ENCODE measurements at places on chromosomes 5 and 9.

GRCh38 chr5:2496126-2496525 is 255.4 kb downstream of the IRX2 start:
- DNase-seq = no peak

DNA sequence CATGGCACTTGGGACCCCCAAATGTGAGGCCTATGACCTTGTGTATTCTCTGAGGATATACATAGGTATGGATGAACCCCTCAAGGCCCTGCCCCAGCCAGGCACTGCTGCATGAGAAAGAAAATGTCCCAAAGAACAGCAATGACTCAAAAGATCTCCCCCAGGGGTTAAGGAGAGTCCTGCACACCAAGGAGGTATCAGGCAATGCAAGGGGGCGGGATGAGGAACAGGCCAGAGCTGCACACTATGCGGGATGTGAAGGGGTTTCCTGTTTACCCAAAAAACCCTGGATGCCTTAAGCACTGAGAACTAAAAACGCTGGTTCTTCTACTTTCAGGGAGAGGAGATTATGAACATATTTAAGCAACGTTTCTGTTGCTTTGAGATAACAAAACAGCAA is 3.4 kb downstream of the RAPGEF1 start:
- DNase-seq = no peak

- no peak for DNase-seq
Measured at GRCh38 chr5:150279330-150280020, 10.1 kb downstream of the CAMK2A start.

DNA sequence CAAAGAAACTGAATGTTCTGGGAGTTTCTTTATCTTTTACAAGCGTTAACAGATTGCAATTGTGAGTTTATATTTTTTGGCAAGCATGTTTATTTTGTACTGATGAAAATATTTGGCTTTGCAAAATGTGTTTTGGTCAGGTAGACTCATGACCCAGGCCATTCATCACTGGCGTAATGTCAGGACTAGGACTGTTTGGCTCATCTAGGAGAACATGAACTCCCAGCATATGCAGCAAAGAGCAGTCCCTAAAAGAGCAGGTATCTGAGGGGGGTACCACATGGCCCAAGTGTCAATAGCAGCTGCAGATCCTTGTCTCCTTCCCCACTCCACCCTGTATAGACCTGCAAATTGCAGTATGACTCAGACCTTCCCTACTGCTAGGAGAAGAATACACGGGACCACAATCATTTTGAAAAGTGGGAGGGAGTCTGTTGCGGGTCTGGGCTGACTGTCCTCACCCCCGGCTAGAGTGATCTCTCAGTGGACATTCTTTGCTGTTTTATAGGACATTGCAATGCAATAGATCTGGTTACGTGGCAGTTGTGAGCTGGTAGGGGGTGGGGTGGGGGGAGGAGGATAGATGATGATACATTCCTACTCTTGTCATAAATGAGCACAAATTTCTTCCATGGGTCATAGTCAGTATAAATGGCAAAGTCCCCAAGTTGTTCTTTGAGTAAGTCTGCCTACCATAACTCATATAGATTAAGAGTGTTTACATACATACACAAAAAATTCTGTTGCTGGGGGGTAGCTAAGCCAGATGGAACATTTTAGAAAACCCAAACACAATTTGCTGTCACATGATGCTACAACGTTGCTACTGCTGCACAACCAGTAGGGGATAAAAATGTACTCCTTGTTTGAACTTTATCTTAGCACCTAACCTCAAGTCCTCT is 20.8 kb upstream of the SNCAIP start:
- DNase-seq = no peak

DNA sequence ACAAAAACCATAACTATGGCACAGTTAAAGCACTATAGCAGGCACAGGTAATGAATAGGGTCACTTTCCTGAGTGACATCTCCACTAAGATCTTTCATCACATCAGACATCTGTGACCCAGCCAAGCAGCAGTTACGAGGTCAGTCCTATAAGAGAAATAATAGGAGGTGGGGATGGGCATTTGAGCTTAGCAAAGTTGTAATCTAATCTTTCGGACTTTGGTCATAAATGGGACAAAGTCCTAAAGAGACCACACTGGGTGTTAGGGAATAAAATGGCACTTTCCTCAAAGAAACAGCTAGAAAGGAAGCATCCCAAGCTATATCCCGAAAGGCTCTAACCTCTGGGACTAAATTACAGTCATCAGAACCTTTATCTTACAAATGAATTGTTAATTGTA is 432.2 kb downstream of the PIK3R1 start:
- no peak for DNase-seq

- no peak for DNase-seq
Measured at GRCh38 chr5:58348996-58349728, 110.7 kb downstream of the PLK2 start.

GRCh38 chr9:116870566-116870965 is 183.5 kb downstream of the TRIM32 start:
- peak; percentile 98 for DNase-seq

GRCh38 chr5:180099733-180100611 is 28.4 kb upstream of the RNF130 start:
- no peak for DNase-seq

GRCh38 chr5:119405419-119405818 is 46.9 kb upstream of the HSD17B4 start:
- DNase-seq = no peak

- DNase-seq = no peak
Measured at GRCh38 chr5:40033009-40033408, 608.2 kb upstream of the DAB2 start.

GRCh38 chr5:97405941-97406340 is 222.9 kb upstream of the RIOK2 start:
- no peak for DNase-seq

DNA sequence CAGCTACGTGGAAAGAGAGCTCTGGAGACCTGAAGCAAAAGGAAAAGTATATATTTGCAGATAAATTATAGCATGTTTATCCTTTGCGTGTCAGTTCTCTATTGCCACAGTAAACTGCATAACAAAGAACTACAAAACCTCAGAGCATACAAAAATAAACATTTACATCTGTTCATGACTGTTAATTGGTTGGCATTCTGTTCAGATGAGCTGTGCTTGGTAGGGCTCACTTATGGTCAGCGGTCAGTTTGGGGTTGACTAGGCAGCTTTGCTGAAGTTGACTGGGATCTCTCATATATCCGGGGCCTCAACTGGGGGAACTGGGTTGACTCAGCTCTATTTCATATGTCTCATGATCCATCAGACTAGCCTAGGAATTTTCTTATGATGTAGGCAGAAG is 257.7 kb downstream of the TLE1 start:
- no peak for DNase-seq

DNA sequence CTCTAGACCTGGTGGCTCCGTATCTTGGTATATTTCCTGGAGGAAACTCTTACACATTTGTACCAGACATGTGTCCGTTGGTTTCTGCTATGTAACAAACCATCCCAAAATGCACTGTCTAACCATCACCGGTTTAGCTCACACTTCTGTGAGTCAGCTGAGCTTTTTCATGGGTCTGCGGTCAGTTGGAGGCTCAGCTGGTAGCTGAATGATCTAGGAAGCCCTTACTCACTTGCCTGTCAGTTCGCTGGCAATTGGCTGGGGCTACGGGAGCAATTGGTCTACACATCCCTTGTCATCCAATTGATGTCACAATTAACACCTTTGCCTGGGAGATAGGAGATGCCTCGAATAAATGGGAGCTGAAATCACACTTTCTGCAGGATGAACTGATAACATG is 11.6 kb upstream of the WHRN start:
- DNase-seq = no peak

GRCh38 chr9:68932458-68932857 is 81.5 kb downstream of the PRKACG start:
- no peak for DNase-seq

DNA sequence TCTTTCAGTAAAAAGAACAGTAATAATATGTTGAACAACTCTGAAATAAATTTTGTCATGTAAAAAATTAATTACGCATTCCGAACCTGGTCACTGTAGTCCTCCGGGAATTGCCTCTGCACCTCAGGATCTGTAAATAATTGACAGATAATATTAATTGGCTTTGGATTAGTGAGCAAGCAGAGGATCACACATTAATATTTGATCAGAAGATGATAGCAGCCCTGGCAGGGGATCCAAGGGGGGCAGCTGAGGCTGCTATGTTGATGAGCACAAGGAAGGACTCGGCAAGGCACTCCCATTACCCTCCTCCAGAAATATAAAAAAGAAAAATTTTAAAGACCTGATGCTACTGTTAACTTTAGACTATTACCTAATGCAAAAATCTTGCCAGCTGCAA is 137.4 kb downstream of the DENND1A start:
- DNase-seq = no peak

DNA sequence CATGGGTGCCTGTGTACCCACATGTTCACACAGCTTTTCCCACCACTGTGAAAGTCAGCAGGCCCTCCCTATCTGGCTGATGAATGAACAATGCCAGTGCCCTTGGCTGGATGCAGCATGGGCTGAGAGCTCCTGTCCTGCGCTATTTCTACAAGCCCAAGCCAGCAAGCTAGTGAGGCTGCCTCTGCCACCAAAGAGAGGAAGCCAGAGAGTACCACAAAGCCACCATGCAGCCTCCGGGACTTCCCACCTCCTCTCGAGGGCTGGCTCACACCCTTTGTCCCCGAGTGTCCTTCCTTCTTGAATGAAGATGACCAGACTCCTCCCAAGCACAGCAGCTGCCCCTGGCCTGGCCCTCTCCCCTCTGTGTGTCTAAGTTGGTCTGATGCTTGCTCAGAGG is 76.5 kb downstream of the SH3PXD2B start:
- no peak for DNase-seq

DNA sequence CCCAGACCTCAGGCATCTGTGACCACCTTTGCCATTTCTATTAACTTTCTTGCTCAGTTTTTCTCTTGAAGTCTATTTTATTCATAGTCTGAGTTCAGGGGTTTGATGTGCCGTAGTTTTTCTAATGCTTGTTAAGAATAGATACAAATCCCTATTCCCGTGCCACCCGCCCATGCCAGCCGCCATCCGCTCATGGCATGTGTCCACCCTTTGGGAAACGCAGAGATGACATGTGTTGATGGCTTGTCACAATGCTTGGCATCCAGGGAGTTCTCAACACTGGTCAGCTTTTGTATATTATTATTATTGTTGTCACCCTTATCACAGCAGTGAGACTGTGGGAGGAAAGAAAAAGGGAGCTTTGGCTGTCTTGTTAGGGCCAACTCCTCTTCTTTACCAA is 17.3 kb upstream of the ANGPTL2 start:
- DNase-seq = no peak

- no peak for DNase-seq
Measured at GRCh38 chr5:176844706-176845391, 34.5 kb downstream of the UNC5A start.

GRCh38 chr9:95165004-95165403 is 152.5 kb downstream of the FANCC start:
- DNase-seq = no peak

- no peak for DNase-seq
Measured at GRCh38 chr9:133813749-133814585, 75.8 kb upstream of the SARDH start.

DNA sequence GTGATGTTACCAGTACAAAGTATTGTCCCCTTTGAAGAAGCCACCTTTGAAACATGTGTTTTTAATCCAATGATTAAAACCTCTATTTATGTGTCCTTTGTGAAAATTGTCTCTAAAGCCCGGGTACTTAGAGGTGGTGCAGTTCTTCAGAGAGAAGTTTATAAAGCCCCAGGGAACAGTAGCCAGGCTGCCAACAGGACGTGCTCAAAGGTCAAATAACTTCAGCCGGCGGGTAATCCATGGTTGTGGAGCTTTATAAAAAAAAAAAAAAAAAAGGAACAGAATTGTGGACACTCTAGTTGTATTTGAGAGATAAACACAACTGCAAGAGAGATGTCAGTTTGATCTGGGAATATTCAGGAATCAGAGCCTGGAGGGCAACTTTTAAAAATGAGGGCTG is 57.9 kb upstream of the CTNND2 start:
- peak; percentile 1 for DNase-seq

DNA sequence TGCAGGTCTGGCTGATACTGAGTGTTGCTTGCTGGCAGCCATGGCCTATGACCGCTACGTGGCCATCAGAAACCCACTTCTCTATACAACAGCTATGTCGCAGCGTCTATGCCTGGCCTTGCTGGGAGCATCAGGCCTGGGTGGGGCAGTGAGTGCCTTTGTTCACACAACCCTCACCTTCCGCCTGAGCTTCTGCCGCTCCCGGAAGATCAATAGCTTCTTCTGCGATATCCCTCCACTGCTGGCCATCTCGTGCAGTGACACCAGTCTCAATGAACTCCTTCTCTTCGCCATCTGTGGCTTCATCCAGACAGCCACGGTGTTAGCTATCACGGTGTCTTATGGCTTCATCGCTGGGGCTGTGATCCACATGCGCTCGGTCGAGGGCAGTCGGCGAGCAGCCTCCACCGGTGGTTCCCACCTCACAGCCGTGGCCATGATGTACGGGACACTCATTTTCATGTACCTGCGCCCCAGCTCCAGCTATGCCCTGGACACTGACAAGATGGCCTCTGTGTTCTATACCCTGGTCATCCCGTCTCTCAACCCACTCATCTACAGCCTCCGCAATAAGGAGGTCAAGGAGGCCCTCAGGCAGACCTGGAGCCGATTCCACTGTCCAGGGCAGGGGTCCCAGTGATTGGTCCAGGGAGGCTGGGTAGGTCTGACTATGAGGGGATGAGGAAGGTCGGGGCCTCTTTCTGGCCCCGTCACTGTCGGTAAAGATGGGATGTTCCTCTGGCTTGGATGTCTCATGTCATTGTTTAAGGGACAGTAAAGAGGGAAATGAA is 718 bp downstream of the OR5C1 start:
- DNase-seq = no peak

- DNase-seq = no peak
Measured at GRCh38 chr5:17167171-17167891, 50.1 kb upstream of the BASP1 start.

DNA sequence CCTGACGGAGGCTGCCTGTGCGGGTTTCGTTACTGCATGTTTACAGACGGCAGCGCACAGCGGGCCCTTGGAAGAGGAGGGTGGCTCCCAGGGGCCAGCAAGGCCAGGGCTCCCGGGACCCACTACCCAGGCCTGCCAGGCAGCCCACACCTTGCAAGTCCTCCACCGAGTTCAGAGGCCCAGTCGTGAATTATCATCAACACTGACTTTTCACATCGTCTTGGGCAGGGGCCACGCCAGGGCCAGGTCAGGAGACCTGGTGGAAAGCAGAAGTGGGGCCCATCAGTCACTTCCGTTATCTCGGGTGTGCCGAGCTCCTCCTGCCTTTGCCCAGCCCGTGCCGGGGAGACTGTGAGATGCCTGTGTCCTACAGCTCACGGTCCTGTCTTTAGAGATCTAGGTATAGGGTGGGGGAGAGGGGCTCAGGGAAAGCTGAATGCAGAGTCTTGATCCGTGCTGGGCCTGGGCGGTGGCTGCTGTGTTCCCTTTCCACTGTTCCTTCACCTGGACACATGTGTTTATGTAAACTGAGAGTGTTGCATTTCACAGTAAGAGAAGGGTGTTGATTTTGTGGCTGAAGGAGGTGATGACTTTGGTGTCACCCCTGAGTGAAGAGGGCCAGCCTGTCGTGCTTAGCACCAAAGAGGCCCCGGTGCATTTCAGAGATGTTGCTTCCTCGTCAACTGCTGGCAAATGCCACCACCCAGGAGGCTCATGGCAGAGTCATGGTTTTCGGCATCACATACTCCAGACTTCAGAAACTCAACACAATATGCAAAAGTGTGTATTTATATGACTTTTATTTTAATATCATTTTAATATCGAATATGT is 175.2 kb downstream of the GAPVD1 start:
- no peak for DNase-seq

All from trophoblast cell (in vitro differentiated cells and primary cell).